NCI-H146 (cell line): ENCODE measurements at places on chromosomes 7 and 10.

- DNase-seq, result no peak
Observed at GRCh38 chr10:114575417-114576131, 82.5 kb downstream of the ABLIM1 start.

DNA sequence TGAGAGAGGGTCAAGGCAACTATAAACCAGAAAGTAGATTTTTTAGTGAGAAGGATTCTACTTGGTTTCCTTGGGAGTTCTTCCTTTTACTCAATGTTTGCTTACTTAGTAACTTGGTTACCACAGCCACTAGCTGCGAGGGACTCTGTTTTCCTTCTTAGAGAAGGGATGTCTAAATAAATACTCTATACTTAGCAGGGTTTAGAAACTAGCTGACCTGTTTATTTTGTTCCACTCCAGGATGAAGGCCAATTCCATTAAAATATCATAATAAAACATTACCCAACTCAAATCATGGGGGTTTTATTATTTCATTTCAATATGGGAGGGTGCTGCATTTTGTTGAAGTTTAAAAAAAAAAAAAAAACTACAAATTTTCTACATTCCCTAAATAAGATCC is 87.3 kb downstream of the PPP1R3A start:
- DNase-seq, result no peak

DNA sequence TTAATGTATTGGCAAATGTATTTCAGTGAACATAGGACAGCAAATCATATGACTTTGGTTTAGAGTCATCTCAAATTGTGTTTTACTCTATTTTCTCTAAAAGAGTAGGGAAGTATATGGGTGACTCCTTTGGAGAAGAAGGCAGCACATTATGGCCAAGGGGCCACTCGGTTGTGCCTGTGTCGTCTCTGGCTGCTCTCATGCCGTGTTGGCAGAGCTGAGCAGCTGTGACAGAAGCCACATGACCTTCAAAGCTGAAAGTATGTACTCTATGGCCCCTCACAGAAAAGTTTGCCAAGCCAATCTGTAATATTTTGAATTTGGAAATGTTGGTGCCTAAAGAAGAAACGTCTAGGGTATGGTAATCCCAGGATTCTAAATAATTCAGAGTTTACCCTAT is 47.5 kb downstream of the TASOR2 start:
- DNase-seq, result no peak

DNA sequence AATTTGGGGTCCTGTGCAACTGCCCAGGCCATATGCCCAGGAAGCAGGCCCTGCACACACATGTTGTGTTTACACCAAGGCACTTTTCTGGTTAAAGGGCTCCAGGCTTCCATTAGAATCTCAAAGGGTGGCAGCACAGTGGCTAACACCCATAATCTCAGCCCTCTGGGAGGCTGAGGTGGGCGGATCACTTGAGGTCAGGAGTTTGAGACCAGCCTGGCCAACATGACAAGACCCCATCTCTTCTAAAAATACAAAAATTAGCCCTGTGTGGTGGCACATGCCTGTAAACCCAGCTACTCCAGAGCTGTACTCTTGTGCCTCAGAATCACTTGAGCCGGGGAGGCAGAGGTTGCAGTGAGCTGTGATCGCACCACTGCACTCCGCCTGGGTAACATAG is 53.6 kb downstream of the SPOCK2 start:
- no peak for DNase-seq

- DNase-seq, result peak; percentile 74
Observed at GRCh38 chr10:95445837-95446486, 115.2 kb downstream of the SORBS1 start.

DNA sequence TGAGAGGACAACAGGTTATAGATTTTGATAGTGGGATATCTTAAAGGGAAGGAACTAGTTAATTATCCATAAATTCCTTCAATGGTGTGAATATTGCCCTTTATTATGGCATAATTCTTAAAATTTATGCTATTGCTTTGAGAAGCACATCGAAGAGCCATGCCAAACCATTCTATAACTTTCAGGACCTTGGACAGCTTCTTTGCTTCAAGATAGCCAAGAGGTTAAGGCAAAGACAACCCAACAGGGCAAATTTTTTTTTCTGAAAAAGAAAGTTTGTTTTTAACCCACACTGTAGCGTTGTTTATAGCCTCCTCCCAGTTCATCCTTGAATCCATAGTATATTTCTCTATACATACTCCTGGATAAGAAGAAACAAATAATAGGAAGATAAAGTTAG is 103.2 kb downstream of the NRG3 start:
- DNase-seq, result no peak

DNA sequence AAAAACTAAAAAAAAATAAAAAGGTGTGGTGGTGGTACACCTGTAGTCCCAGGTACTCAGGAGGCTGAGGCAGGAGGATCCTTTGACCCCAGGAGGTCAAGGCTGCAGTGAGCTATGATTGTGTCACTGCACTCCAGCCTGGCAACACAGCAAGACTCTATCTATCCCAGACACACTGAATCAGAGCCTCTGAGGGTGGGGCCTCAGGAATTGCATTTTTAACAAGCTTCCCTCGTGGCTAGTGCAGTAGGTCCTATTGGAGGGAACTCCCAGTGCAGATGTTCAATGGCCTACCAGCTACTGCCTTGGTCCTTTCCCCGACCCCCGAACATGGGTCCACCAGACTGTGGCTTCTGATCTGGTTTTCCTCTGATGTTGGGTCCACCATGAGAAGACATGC is 14.9 kb downstream of the STRA8 start:
- no peak for DNase-seq

- no peak for DNase-seq
Observed at GRCh38 chr7:140537750-140538482, 58.6 kb upstream of the MKRN1 start.

DNA sequence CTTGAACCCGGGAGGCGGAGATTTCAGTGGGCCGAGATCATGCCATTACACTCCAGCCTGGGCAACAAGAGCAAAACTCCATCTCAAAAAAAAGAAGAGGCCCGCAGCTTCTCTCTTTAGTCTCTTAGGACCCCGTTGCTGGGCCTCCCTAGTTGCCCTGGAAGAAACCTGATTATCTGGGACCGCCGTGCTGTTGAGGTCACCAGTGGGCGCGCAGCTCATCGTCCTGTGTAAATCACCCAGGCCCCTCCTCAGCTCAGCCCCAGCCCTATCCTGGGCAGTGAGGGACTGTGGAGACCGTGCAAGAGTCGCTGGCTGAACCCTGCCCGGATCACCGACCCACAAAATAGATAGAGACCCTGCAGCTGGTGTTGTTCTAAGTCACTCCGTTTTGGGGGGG is 85.0 kb downstream of the UNCX start:
- DNase-seq, result no peak

- no peak for DNase-seq
Observed at GRCh38 chr10:61397175-61397986, 55.8 kb downstream of the TMEM26 start.

GRCh38 chr10:106582291-106582690 is 582.2 kb downstream of the SORCS1 start:
- DNase-seq, result no peak

DNA sequence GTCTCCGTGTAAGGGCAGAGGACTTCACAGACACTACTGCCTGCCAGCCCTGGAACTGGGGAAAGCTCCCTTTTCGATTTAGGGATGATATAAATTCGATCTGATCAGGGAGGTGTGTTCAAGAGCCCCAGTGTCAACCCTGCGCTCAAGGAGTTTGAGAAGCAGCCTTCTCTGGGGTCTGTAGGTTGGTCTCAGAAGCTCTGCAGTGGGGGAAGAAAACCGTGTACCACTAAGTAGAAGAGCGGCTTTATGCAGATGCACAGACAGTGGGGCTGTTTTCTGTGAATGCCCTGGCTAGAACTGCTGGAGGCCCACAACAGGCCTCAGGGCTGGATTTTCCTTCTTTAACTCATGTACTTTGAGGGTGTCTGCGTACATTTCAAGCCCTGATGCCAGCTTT is 6.3 kb upstream of the TBX20 start:
- DNase-seq, result no peak

DNA sequence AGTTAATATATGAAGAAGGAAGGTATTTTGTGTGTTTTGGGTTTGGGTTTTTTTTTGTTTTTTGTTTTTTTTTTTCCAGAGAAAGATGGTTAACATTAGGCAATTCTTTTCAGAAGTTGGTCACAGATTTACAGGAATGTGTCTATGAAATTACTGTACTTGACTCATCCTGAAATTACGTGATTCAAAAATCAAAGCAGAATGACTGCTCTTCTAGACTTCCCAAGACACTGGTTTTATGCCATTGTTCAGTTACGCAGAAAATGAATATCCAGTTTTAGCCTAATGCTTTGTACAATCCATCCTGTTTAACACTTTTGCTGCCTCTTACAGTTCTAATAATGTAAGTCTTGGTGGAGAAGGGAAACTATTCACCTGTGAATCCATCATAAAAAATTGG is 39.7 kb upstream of the CELF2 start:
- DNase-seq, result no peak

- DNase-seq, result no peak
Observed at GRCh38 chr7:116101704-116102103, 71.1 kb upstream of the TFEC start.

- peak; percentile 80 for DNase-seq
Observed at GRCh38 chr7:127588697-127589482, 679 bp downstream of the ARF5 start.

GRCh38 chr7:116952635-116953371 is 498 bp upstream of the ST7 start:
- peak; percentile 82 for DNase-seq

- no peak for DNase-seq
Observed at GRCh38 chr10:132394201-132394811, 2.7 kb upstream of the PWWP2B start.

DNA sequence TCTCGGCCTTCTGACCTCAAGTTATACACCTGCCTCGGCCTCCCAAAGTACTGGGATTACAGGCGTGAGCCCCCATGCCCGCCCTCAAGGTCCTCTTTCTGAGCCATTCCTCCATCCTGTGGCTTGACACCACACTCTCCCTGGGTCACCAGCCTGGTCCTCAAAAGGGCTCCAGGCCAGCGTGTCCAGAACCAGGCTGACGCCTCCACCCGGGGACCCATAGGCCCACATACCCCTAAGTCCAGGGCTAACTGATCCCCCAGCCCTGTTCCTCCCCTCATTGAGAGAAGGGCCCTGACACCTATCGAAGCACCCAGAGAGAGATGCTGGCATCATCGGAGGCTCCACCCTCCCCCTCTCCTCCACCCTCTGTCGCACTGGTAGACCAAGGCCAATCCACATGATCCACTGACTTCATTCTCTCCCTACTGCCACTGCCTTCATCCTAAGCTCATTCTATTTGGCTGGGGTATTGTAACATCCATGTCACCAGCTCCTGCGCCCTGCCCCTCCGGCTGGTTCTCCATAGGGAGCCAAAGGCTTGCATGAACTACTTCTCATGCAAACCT is 46.7 kb downstream of the TMEM270 start:
- no peak for DNase-seq

GRCh38 chr7:21548491-21548890 is 5.7 kb downstream of the DNAH11 start:
- DNase-seq, result no peak

- DNase-seq, result no peak
Observed at GRCh38 chr10:96840841-96841518, 8.9 kb downstream of the LCOR start.

DNA sequence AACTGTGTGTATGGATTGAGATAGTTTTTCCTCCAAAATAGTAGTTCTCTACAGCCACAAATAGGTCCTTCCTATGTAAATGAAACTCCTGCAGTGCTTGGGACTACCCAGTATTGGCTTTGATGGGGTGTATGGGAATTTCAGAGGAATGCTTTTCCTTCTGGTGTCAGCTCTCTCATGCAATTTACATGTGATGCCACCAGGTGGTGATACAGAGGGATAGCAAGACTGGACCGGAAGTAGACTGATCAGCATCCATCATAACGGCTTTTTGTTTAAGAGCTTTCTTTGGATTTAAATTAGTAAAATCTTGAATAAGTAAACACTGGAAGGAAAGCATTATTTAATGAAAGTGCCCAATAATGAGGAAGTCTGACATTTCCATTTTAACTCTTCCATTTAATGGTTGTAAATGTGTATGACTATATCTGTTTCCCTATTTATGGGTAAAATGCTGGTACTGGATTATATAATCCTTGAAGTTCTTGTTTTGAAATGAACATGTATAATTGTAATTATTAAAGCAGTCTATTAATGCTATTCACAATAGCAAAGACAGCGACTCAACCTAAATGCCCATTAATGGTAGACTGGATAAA is 22.7 kb downstream of the DYNC1I1 start:
- DNase-seq, result peak; percentile 31

DNA sequence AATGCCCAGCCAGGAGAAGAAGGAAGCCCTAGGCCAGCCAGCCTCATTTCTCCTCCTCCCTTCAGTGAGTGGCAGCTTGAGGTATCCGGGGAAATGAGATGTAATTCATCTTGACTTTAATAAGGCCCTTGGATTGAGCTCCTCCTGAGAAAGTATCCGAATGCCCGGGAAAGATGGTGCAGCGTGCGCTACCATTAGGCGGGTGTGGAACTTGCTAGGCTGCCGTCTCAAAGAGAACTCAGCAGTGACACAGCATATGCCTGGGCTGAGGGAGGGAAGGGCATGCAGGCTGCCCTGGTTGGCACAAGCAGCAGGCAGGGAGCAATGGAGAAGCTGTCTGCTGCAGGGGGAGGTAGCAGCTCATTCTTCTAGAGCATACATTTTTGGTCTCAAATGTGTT is 659.8 kb upstream of the FOXK1 start:
- DNase-seq, result no peak

DNA sequence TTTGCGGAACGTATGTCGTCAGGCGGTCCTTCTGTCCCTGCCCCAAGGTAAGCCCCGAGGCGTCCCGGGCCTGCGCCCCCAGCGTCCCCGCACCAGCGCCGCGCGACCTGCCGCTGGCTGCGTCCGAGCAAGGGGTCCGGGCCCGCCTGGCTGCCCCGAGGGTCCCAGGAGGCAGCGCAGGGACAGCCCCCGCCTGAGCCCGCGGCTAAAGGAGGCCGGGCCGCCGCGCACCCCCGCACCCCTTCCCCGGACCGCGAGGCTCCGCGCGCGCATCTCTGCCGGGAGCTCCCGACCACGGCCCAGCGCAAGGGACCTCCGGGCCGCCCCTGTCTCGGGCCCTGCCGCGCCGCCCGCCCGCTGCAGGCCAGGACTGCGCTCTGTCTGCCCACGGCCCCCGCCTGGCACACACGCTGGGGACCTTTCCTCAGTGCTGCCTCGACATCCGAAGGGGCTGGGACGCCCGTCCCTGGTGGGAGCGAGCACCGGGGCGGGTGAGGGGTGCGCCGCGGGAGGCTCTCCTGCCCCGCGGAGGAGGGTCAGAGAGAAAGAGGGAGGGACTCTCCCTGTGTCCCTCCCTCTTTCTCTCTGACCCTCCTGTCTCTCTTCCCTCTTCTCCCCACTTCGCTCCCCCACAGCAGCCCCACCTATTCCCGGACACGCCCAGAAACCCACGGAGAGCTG is 25.0 kb downstream of the SHH start:
- no peak for DNase-seq

GRCh38 chr10:102202386-102202785 is 23.7 kb upstream of the ELOVL3 start:
- no peak for DNase-seq

- no peak for DNase-seq
Observed at GRCh38 chr10:79333513-79333912, 13.8 kb upstream of the PPIF start.

- peak; percentile 31 for DNase-seq
Observed at GRCh38 chr7:100167912-100168323, 499 bp downstream of the GAL3ST4 start.

GRCh38 chr7:101996131-101996691 is 178.8 kb downstream of the CUX1 start:
- no peak for DNase-seq

GRCh38 chr7:98531717-98532116 is 85.4 kb upstream of the NPTX2 start:
- no peak for DNase-seq
